ENCODE measurements at places on chromosomes 6 and 20.
A peak's percentile ranks its signal among the peaks of the same experiment; 100 is the strongest.

DNA sequence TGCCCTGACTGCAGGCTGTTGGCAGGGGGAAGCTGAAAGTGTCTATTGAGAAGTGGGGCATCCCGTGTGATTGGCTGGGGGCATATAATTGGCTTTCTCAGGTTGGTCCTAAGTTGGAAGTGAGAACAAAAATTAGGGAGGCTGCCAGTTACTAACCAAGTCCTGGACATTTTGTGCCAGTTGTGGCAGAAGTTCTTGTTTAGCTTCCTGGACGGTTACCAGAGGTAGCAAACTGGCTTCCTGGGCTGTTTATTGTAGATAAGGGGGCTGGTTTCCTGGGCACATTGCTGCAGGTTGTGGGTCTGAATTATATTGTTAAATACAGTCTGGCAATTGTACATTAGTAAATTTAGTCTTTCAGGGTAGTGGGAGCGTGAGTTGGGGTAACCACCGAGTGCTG is 50.6 kb upstream of the SLC2A12 start:
- DNase-seq: no peak

GRCh38 chr6:31888276-31889258 is 8.9 kb downstream of the EHMT2 start:
- no peak for DNase-seq

- DNase-seq: no peak
Observed at GRCh38 chr6:146149770-146150169, 120.9 kb downstream of the GRM1 start.

GRCh38 chr6:125858427-125859320 is 67.9 kb downstream of the NCOA7 start:
- DNase-seq: peak; percentile 67

- no peak for DNase-seq
Observed at GRCh38 chr6:26382121-26382520, 787 bp upstream of the BTN2A2 start.

GRCh38 chr20:36823121-36823520 is 49.6 kb upstream of the DSN1 start:
- no peak for DNase-seq

GRCh38 chr6:149815788-149816187 is 48.4 kb downstream of the LRP11 start:
- DNase-seq: no peak

DNA sequence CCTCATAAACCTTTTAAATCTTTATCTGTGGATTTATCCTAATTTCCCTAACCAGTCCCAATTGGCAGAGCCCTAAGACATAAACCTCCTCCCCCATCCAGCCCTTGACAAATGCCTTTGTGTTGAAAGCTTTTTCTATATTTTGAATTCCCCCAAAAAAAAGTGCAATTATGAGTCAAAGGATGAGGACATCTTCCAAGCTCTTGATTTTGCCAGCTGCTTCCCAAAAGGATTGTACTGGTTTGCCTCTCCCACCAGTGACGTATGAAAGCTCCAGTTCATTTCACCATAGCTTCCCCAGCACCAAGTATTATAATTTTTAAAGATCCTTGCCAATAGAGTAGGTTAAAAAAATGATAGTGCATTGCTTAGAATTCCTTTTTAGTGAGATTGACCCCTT is 38.9 kb downstream of the SIRPA start:
- DNase-seq: no peak

DNA sequence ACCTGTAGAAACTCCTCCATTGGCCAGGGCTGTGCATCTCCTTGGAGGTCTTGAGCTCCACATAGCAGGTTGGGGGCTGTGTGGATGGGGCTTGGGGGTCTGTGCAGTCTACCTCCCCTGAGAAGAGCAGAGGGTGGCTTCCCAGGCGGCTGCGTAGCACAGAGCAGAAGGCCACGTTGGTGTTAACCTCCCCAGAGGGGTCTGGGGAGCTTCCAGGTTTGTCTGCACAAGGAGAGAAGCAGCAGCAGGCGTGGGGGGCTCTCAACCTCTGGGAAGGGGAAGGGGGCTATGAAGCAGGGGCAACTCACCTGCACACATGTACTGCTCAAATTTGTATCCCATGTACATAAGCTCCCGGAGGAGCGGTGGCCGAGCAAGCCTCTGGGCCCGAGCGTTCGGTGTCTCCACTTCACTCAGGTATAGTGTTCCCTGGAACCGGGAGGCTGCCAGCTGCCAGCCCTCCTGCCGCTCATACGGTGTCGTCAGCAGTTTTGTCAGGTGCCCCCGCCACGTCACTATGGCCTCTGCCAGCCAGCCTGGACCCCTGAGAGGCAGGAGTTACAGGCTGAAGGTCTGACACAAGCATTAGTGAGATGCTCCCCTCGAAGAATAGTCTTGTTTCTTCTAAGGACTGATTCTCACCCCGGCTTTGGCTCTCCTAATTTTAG is 1.2 kb downstream of the DXO start:
- no peak for DNase-seq

GRCh38 chr20:9353916-9354276 is 160.5 kb upstream of the LAMP5 start:
- DNase-seq: no peak

GRCh38 chr20:61328911-61329558 is 77.0 kb downstream of the CDH4 start:
- DNase-seq: peak; percentile 6

DNA sequence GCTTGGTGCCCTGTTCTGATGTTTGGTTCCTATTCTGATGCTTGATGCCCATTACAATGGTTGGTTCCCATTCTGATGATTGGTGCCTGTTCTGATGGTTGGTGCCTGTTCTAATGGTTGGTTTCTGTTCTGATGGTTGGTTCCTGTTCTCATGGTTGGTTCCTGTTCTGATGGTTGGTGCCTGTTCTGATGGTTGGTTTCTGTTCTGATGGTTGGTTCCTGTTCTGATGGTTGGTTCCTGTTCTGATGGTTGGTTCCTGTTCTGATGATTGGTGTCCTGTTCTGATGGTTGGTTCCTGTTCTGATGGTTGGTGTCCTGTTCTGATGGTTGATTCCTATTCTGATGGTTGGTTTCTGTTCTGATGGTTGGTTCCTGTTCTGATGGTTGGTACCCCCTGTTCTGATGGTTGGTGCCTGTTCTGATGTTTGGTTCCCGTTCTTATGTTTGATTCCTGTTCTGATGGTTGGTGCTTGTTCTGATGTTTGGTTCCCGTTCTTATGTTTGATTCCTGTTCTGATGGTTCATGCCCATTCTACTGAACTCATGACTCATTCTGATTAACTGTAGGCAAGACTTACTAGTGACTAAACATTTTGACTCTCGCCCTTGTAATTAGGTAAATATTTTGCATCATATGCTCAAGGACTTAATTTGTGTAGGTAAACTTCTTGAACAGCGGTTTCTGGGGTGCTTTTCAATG is 146.2 kb downstream of the DLL1 start:
- DNase-seq: no peak

DNA sequence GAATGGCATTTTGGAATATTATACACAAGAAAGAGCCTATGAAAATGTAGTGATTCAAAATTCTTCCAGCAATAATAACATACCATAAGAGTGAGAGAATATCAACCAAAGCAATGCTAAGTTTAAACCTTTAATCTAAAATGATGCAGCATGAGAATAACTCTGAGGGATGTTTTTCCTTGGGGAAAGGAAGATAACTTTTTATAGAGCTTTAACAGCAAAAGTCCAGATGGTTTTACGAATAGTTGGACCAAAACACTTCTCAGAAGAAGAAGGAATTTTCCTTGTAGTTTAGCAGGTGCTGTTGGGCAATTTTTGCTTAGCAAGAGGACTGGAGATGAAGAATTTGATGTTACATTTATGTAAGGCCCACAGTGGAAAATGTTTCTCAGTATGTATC is 1503.2 kb downstream of the HACE1 start:
- no peak for DNase-seq

Data from Caki2 (cell line).